ENCODE measurements at places on chromosomes 2 and 18.

DNA sequence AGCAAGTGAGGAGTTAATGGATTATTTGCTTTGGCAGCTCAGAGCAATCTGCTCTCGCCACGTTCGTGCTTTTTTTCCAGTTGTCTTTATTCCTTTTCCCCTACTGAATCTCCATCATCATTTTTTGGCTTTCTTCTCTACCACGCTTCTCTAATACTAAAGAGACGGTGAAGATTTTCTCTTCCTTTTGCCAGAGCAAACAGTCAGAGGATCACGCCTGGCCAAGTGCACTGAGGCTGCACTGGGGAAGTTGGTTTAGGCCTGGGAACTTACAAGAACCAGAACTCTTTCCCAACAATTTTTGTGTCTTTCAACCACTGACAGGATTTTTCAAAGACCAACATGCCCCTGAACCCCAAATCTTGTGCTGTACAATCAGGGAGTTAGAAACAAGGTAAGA is 172.3 kb downstream of the PID1 start:
- DNase-seq, result no peak

DNA sequence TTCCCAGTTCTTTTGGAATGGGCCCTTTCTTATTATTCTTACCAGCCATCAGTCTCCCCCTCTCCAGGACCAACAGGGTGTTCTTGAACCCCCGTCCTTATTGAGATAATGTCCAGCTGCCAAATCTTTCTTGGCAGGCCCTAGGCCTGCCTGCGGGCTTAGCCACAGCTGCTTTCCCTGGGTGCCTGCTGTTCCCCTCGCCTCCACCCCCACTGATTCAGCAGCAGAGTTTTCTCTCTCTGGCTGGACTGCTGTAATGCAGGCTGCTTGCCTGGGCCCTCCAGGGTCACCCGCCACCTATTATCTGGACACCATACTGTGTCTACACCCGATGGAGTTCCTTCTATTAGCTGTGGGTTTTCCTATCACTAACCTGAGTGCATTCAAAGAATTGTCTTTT is 395.4 kb upstream of the ATP5MC3 start:
- DNase-seq, result no peak

GRCh38 chr2:233593201-233593600 is 24.2 kb upstream of the UGT1A8 start:
- no peak for DNase-seq

DNA sequence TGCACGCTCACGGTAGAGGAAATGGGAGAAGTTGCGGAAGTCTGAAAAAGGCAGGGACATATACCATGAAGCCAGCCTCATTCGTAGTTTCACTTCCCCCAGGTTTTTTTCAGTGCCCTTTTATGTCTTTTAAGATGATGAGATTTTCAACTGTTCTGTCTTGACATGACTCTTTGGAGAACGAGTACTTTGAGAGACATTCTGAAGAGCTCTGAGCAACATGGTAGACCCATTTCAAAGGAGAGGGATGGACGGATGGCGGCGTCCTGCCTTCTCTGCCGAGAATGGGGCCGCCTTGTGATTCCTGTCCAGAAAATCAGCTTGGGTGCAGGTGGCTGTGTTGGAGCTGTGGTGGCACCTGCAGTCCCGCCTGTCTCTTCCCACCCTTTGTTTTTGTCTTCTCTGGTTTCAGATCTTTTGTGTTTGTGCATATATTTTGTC is 41.7 kb downstream of the SH3BP4 start:
- DNase-seq, result no peak

GRCh38 chr2:234003972-234004617 is 46.4 kb upstream of the SPP2 start:
- DNase-seq, result peak; percentile 90

- DNase-seq, result no peak
Measured at GRCh38 chr2:122210898-122211856, 455.7 kb downstream of the TSN start.
